ENCODE measurements at places on chromosomes 1 and 21.

GRCh38 chr1:152899883-152900282 is 8.5 kb upstream of the IVL start:
- DNase-seq, result no peak

DNA sequence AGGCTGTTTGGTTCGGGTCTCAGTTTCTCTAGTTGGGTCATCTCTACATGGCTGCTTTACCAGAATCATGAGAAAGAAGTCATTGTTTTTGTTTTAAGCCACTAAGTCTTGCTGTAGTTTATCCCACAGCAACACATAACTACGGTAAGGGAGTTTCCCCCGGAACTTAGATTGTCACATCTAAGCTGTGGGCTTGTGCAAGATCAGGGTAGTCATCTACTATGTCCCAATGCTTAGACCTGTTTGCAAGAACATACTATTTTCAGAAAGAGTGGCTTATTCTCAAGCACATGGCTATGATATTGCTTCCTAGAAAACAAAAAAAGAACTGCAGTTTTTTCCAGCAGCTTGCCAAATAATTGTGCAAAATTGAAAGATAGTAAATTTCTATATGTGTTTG is 18.0 kb upstream of the OLIG2 start:
- DNase-seq, result no peak

DNA sequence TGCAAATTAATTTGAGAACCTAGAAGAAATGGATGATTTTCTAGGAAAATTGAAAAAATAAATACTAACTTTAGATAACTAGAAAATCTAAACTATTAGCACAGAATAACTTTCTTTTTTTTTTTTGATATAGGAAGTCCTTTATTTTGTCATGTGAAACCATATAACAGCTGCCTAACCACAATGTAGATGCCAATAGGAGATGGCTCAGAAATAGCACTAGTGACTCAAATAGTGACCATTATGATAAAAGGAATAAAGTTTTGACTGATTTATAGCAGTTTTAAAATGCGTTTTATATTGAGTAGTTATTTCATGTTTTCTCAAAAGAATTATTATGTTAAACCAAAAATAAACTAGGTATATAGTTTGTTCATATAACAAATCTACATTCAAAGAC is 158.0 kb upstream of the CACYBP start:
- no peak for DNase-seq

DNA sequence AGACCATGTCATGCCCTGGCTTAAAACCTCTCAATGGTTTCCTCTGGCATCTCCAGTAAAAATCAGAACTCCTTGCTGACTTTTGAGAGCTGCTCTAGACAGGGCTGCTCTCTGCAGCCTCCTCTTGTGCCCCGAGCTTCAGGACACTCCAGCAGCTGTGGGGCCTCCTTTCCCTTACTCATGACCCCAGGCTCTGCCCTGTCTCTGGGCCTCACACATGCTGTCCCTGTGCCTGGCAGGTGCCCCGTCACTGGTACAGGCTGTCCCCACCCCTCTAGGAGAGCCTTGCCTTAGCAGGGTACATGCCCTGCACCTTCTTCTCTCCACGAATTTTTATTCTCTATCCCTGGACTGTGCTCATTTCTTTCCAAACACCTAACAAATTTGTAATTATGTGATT is 43.2 kb downstream of the HIVEP3 start:
- DNase-seq, result no peak

DNA sequence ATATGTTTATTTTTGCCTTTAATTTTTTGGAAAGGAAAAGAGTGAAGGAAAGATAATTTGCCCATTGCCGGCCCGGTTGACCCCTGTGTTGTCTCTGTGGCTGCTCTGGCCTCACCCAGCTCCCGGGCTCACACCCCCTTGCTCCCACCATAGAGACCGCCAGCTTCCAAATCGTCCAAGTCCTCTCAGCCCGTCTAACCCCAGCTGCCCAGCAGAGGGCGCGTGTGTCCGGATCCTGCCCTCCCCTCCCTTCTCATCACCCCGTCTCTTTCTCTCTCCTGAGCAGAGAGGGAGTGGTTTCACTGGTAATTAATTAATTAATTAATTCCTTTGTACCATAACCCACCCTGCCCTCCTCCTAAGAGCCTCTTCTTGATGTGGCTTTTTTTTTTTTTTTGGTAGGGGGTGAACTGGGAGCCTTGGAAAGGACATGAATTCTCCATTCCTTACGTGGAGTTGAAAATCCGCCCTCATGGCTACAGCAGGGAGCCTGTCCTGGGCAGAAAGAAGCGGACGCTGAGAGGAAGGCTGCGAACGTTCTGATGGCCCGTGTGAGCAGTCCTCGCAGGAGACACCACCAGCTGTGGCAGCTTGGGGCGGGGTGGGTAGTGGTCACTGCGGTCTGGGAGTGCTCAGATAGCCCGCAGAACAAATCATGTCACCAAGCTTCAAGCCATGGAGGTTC is 45.9 kb downstream of the KIAA0040 start:
- no peak for DNase-seq

GRCh38 chr21:14691914-14692313 is 145.8 kb upstream of the SAMSN1 start:
- DNase-seq, result no peak

GRCh38 chr1:205440476-205441317 is 15.1 kb downstream of the BLACAT1 start:
- DNase-seq, result no peak

GRCh38 chr1:231600458-231600976 is 26.1 kb upstream of the DISC1 start:
- no peak for DNase-seq

GRCh38 chr1:102852613-102853012 is 255.7 kb downstream of the COL11A1 start:
- DNase-seq, result no peak

- DNase-seq, result no peak
Measured at GRCh38 chr21:38986406-38986805, 180.7 kb downstream of the ETS2 start.

GRCh38 chr1:163120372-163120771 is 51.2 kb downstream of the RGS4 start:
- no peak for DNase-seq

DNA sequence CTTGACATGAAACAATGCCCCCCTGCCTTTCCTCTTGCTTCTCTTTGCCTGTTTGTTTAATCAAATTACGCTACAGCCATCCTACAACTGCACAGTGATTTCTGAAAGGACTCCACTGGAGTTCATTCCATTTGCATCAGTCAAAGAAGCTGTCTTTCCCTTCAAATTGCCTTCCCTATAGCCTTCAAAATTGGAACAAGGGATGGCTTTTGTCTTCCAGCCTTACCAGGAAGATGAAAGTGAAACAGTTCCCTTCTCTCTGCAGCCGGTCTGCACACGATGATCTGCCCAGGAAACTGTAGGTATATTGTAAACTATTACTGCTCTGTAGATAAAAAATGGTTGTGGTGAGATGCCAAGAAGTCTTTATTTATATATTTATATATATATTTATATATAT is 65.6 kb upstream of the ETS2 start:
- no peak for DNase-seq
